ENCODE measurements at places on chromosomes 3 and 15.

DNA sequence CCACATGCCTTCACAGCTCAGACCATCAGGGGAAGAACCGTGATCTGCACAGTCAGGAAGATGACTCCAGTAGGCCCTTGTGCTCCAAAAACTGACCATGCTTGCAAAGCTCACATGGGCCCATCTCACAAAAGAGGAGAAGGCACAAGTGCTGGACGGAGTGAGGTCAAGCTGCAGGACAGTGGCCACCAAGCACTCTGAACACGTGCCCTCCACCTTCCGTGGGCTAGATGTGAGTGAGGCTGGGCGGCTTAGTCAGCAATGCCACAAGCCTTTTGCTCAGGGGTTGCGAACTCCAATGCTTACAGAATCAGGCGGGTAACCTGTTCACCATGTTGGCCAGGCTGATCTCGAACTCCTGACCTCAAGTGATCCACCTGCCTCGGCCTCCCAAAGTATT is 70.9 kb downstream of the SCN5A start:
- DNase-seq, result no peak

DNA sequence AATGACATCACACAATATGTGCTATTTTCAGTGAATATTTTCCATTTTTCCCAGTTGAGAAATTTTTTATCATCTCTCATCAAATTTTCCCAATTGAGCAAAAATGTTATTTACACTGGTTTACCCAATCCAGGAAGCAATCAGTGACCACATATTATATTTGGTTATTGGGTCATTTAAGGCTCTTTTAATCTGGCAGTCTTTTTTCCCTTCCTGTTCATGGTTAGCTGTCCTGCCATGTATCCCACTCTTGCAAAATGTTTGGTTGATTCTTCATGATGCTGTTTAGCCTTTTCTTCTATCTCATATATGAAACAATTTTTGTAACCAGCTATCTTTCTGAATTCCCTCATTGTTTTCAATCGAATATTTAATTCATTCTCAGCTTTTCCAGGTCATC is 626.0 kb downstream of the RBMS3 start:
- DNase-seq, result no peak

DNA sequence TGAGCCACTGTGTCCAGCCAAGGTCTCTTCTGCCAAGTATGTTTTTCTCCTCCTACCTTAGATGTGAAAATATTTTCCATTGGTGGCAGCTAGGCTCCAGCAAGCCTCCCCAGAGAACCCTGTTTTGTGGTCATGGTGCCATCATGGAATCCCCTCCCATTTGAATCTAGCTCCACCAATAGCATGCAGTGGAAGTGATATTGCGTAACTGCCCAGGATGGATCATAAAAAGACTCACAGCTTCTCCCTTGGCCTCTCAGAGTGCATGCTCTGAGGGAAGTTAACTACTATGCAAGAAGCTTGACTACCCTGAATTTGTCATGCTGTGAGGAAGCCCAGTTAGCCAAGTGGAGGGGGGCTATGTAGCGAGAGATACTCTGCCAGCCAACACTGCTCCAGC is 27.5 kb downstream of the CRYGS start:
- DNase-seq, result no peak

GRCh38 chr3:17967111-17967510 is 224.7 kb upstream of the TBC1D5 start:
- DNase-seq, result no peak

DNA sequence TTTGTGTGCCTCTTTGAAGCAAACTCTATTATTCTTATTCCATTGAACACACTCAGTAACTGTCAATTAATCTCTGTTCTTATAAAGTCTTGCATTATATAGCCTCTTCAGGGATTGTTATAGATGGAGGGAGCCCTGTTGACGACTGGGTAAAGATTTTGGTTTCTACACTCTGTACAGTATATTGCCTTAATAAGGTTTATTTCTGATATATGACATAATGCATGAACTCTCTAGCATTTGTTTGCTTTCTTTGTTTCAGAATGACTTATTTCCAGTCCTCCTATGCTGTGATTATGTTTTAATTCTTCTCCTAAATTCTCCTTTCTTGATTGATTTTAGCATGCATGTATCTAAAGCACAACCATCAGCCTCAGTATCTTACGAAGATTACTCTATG is 494.9 kb downstream of the DIPK2A start:
- DNase-seq, result no peak

DNA sequence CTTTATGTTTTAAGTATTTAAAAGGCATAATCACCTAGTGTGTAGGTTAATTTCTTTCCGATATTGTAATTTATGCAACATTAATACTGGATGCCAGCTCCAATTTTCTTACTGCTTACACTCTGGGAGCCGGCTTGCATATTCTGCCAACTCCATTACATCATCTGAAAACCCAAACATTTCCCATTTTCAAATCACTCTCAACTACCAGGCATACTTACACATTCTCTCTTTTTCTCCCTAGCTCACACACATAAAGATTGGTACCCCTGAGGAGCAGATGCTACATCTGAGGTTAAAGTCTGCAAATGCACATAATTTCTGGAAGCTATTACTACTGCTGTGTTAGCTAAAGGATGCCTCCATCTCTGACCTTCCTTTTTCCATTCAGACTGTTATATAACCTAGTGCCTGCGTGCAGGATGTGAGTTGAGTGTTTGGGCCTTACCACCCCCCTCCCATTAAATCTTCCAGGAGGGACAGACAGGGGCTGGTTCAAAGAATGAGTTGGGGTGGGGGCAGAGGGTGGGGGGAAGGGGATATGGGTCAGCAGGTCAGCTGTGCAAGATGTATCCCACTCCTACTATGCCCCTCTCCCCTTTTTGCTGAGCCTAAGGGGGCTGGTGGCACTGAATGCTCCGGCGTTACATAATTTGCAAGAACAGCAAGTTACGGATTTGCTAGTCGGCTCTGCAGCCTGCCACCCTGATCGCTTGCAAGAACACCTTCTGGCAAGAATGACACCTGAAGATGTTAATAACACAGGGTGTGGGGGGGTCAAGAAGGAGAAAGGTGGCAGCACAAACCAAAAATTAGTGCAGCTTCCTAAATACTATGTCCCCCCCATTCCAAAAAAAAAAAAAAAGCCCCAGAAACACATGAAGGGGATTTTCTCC is 2.5 kb downstream of the RORA start:
- no peak for DNase-seq

DNA sequence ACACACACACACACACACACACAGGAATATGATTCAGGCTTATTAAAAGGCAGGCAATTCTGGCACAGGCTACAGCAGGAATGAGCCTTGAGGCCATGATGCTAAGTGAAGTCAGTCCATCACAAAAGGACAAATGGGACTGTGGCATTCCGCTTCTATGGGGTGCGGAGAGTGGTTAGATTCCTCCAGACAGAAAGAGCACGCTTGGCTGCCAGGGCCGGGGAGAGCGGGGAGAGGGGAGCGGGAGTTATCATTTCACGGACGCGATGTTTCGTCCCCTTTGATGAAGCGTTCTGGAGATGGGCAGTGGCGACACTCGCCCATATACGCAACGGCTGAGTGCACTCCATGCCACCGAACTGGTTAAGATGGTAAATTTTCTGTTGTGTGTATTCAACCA is 58.5 kb upstream of the FAM174B start:
- DNase-seq, result no peak

- no peak for DNase-seq
Measured at GRCh38 chr15:41798607-41799487, 24.6 kb downstream of the MAPKBP1 start.

DNA sequence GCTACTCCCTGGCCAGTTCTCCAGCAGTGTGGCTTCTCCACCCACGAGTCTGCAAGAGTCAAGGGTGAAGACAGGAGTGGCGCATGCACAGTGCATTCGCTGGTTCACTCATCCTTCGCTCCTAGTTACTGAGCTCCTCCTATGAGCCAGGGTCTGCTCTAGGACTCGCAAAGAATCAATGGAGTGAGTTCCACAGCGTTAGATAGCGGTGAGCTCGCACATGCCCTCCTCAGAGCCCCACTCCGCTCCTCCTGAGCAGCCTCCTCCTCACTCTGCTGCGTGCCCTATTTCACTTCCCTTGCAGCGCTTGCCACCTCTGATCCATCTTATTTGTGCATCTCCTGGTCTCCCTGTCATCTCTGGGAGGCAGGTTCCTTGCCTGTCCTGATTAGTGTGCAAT is 63.0 kb downstream of the NUP210 start:
- no peak for DNase-seq

DNA sequence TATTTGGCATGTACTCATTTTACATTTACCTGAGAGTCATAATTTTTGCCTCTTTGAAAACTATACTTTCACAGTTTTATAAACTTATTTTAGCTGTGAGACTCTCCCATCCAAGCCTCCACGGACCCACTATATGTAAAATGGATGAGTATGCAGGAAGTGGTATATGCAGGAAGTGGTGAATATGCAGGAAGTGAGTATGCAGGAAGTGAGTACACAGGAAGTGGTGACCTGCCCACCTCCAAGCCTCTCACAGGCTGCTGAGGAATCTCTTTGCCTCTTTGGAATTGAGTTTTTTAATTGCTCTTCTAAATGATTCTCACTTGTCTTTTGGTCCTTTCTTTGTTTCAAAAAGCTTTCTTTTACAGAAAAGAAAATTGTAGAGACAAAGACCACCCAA is 85.2 kb downstream of the KBTBD8 start:
- DNase-seq, result peak; percentile 21

- DNase-seq, result no peak
Measured at GRCh38 chr3:41041462-41041861, 157.8 kb upstream of the CTNNB1 start.

- peak; percentile 69 for DNase-seq
Measured at GRCh38 chr15:76973362-76973743, 21.6 kb upstream of the PSTPIP1 start.

DNA sequence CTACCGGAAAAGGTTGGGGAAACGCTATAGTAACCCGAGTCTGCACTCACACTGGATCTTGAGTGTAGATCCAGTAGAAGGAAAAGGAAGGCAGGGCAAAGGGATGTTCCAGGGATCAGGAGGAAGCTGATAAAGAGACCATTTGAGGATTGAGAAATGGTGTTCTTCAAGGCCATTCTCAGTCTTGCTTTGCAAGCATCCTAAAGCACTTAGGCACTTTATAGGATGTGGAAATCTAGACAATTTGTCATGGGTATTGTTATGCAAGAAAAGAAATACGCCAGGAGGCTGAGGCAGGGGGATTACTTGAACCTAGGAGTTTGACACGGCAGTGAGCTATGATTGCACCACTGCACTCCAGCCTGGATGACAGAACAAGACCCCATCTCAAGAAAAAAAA is 13.2 kb upstream of the SCAMP5 start:
- no peak for DNase-seq

DNA sequence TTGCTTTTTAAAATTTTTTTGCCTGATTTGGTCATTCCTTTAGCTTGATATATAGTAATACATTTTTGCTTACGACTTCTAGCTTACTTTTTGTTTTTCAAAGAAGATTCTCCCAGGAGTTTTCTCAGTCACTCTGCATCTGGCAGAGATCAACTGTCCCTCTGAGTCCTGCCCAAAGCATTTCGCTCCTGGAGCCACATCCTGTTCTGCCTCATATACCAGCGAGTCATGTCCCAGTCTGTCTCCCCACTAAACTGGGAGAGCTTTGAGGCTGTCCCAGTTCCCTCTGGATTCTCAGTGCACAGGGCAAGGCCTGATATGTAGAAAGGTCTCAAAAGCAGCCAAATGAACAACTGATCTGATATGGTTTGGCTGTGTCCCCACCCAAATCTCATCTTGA is 326.3 kb downstream of the ARRDC4 start:
- no peak for DNase-seq

DNA sequence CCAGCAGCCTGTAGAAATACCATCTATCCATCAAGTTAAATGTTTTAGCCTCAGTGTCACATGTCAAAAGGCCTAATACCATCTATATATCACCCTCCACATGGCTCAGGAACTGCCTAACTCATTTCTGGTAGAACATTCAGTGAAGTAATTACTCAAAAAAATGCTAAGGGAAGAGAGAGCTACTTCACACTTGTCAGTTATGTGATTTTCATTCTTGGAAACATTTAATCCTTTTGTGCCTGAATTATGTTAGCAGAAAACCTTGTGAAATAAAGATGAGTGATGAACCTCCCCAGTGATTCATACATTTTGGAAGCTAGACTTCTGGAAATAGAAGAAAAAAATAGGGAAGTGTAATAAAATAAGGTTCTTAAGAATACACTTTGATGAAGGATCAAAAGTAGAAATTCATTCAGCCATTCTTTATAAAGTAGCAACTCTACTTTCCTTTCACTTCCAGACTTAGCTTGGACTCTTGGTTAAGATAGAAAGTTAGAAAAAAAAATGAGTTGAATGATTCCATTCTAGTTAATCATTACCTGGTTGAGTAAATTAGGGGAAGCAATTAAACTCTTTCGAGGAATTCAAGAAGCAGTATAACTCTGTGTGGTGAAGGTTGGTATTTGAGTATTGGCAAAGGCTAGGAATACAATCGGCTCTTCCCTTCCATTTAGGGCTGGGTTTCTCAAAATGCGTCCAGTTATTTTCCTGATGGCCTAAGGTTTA is 3.6 kb downstream of the OTOL1 start:
- no peak for DNase-seq

GRCh38 chr15:73621286-73621826 is 11.8 kb downstream of the NPTN start:
- no peak for DNase-seq

- no peak for DNase-seq
Measured at GRCh38 chr3:163011596-163011995, 1515.0 kb downstream of the OTOL1 start.

- DNase-seq, result no peak
Measured at GRCh38 chr3:34005886-34006285, 207.5 kb downstream of the PDCD6IP start.

GRCh38 chr3:74009961-74010844 is 385.5 kb upstream of the PDZRN3 start:
- no peak for DNase-seq

- peak; percentile 24 for DNase-seq
Measured at GRCh38 chr15:80060356-80061006, 1.0 kb downstream of the ZFAND6 start.

GRCh38 chr3:141337523-141337854 is 30.8 kb upstream of the ZBTB38 start:
- no peak for DNase-seq

GRCh38 chr3:193775421-193776077 is 182.5 kb downstream of the OPA1 start:
- no peak for DNase-seq

DNA sequence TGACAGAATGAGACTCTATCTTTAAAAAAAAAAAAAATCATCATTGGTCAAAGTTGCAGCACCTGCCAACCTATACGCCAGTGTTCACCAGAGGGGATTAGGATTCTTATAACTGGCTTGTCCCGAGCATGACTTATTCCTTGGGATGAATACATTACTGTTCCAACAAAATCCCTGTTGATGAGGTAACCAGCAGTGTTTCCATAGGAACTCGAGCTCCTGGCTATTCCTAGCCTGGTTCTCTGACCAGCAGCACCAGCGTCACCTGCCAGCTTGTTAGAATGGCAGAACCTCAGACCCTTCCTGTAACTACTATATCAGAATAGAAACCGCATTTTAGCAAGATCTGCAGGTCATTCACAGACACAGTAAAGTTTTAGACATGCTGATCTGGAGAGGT is 364.4 kb downstream of the PTPRG start:
- DNase-seq, result no peak

GRCh38 chr15:77495838-77496596 is 75.3 kb downstream of the HMG20A start:
- DNase-seq, result no peak

DNA sequence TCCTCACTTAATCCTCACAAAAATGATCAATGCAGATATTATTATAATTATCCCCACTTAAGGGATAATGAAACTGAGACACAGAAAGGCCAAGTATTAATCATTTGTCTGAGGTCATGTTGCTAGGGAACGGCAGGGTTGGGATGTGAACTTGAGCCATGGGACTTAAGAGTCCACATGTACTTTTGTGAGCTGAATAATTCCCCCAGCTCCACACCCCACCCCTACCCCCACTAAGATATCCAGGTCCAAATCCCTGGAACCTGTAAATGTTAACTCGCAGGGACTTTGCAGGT is 290.5 kb upstream of the GADL1 start:
- DNase-seq, result no peak

Data from stimulated activated CD4-positive, alpha-beta T cell treated with anti-CD3 and anti-CD28 coated beads, Interleukin-2, amount 100 ng/mL, for 48 hours (primary cell).